Renal pelvis (tissue), 12 donors: ENCODE measurements at places on chromosomes 11 and 22.
A peak's percentile ranks its signal among the peaks of the same experiment; 100 is the strongest.

DNA sequence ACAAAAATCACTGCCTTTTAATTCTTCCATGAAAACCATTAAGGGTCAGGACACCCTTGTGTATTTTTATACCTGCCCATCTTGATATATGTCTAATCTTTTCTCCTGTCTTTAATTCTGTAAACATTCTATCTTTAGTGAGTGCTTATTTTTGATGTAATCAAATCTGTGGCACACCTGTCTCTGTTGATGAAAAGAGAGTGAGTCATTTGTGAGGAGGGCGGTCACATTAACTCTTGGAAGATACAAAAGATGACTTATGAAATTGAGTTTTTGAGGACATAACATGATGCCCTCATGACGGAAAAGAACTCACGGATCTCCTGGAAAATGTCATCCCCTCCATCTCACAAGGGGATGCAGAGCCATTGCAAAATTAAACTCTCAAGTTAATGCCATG lies 206.5 kb upstream of the PGR start:
- no peak for DNase-seq

DNA sequence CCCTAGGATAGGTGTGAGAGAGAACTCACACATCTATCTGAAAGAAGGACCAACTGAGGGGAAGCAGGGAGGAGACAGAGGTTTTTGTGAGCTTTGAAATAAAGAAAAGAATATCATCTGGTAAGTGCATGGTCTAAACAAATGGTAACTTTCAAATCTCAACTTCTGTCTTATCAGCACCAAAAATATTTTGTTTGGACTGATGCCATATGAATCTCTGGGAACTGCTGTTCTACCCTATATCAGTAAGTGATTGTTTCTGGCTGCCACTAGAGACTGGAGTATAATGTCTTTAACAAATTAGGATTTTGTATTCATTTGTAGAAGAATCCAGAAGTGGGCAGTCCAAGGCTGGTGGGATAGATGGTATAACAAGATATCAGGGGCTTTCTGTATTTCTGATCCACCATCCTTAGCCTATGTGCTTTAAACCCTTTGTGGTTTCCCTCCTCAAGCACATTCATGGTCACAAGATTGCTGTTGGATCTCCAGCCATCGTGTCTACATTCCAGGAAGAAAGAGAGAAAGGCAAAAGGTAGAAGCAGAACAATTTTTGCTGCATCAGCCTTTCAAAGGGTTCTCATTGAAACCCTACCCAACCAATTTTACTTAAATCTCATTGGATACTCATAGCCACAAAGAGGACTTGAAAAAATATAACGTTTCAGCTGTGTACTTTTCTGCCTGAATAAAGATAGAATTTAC lies 4.7 kb downstream of the HEPHL1 start:
- DNase-seq = peak; percentile 54

DNA sequence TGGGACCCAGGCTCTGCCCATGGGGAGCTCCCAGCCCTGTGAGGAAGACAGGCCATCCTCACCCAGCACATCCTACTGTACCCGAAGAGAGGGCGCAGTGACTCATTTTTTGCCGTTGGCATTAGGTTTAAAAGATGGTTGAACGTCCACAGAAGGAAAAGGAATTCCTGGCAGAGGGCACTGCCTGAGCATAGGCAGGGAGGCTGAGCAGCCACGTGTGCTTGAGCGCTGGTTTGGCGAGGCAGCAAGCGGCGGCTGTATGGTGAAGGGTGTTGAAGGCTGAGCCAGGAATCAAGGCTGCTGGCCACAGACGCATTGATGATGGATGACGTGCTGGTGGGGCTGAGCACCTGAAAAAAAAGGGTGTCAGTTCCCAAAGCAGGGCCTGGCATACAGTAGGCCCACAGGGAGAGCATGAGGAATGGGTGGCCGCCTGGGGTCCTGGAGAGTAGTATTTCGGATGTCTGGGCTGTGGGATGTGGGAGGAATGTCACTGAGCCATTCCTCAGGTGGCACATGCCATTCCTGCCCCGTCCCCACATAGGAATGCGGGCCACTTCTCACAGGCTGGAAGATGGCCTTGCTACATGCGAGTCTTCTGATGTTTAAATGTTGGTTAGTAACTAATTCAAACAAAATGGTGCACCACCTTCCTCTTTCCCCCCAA lies 112.5 kb downstream of the KIAA1671 start:
- DNase-seq = no peak

- DNase-seq = no peak
Observed at GRCh38 chr22:39738746-39739145, 154.8 kb downstream of the ENTHD1 start.

DNA sequence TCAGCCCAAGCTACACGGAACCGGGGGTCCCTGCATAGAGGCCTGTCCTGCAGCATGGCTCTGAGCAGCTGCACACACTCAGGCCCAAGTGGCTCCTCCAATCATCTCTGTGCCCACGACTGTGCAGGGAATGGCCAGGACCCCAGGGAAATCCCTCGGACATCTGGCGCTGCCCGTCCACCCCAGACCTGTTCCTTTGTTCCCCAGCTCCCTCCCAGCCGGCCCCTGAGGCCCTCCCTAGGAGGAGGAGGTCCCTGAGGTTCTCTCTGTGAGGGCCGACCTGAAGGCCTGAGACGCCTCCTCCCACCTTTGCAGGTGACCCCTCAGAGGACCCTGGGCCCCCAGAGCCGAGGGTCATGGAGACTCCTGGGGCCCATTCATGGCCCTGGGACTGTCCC lies 1.1 kb downstream of the MLC1 start:
- no peak for DNase-seq

DNA sequence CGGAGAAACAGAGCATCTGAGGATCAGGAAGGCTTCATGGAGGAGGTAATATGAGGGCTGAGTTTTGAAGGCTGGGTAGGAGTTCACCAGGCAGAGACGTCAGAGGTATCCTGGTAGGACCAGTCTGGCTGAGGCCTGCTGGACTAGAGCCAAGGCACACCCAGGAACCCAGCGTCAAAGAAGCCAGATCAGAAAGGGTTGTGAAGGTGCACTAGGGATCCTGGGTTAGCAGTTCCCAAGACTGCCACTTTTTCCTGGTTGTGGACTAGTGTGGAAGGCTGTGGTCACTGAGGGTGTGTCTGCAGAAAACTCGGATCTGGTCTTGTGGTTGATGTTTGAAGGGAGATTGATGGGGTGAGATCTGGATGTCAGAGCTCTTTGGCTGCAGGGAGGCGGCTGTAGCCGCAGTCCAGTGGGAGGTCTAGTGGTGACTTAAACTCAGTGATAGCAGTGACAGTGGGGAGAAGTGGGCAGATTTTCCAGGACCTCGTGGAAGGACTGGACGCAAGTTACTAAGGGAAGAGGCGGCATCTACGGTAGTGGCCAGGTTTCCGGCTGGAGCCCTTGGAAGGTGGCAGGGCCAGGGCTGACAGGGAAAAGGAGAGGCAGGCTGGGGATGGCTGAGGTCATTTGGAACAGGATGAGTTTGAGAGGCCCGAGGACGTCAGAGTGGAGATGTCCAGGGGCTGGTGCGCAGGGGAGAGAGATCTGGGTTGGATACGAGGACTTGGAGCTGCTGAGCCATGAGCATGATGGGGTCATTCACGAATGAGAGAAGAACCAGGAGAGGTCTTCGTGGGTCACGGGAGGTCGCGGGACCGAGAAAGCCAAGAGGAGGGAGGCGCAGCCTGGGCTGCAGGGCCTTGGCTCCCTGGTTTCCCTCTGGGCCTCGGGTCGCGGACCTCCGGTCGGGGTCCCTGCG lies 10.9 kb downstream of the RELA start:
- DNase-seq = no peak

- DNase-seq = peak; percentile 1
Observed at GRCh38 chr11:60594998-60595642, 79.9 kb downstream of the MS4A13 start.

GRCh38 chr11:17846852-17847453 lies 112.4 kb downstream of the KCNC1 start:
- peak; percentile 19 for DNase-seq

DNA sequence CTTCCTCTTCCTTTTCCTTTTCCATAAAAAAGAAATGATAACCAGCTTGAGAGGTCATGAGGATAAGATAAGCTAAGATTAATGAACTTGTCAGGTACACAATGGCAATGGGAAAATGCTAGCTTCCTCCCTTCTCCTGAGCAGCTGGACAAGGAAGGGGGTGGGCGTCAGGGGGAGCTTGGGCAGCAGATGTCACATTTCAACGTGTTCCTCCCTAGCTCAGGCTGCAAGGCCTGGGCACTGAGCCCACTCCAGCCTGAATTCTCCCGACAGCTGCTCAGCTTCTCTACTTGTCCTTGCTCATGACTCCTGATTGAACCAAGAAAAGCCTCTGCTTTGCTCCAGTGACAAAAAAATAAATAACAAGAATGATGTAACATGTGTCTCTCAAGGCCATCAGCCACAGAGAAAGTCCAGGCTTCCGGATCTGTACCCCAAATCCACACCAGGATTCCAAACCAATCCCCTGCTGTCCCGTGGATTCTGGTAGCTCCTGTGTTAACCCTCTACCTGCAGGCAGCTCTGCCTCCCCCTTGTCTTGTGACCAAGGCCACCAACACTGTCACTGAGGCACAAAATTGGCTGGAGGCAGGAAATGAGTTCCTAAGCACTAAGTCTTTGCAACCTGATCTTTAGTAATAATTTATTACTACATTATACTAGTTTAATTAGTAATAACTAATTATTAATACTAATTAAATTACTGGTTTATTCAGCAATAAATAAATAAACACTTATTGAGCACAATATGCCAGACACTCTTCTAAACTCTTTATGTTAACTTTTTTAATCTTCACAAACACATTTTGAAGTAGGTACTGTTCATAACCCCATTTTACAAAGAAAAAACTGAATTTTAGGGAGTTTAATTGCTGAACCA lies 146.5 kb downstream of the CCDC34 start:
- peak; percentile 87 for DNase-seq

DNA sequence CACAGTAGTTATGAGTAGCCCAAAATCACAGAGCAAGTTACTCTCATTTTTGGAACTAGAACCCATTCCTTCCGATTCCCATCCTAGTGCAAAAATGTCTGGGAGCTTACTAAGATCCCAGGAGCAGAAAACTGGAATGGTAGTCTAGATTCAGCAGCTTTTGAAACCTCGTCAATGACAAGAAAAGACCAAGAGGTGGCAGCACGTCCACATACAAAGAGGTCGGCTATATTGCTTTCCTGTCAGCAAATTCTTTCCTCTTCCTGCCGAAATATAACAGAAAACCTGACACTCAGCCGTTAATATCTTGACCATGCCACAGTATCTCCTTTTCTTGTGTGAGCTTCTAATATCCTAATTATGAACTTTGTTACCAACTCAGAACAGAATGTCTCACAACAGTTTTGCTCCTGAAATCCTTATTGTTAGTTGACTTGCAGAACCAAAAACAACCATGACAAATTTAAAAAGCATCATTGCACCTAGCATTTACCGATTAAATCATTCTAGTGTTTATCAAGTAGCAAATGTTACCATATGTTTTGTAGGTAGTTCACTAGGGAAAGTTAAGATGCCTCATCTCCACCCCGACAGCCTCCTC lies 92.8 kb upstream of the OR9G4 start:
- peak; percentile 54 for DNase-seq

- no peak for DNase-seq
Observed at GRCh38 chr11:36164506-36165250, 124.5 kb downstream of the COMMD9 start.

GRCh38 chr11:116333001-116333535 lies 439.7 kb downstream of the BUD13 start:
- no peak for DNase-seq

DNA sequence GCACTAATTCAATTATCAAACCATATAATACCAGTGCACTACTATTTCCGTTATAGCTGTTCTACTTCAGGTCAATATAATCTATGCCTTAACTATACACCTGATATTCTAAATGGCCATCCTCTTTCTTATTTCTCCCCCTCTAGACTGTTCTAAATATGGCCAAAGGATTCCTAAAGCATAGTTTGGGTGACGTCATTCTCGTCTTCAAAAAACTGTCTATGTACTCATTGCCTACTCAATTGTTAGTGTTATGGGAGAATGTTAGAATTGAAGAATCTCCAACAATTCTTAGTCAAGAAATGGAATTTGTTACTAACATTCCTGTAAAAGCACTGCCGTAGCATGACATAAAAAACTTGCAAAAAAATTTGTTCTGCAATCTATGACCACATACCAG lies 431.1 kb upstream of the ANO3 start:
- DNase-seq = no peak

GRCh38 chr22:43053176-43053575 lies 36.0 kb downstream of the TTLL1 start:
- DNase-seq = no peak

DNA sequence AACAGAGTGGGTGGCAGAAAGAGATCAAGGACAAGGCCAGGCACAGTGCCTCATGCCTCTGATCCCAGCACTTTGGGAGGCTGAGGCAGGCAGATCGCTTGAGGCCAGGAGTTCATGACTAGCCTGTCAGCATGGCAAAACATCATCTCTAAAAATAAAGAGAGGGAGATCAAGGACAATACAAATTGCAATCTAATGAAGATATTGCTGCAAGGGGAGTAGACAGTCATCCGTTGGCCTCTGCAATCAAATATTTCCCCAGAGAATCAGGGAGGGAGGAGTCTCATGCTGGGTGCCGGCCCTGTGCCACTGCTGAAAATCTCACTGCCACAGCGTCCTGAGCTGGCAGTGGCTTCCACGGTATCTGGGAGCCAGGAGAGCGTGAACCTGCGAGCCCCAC lies 19.4 kb upstream of the IL17RA start:
- DNase-seq = no peak

GRCh38 chr11:103202048-103202651 lies 92.9 kb downstream of the DYNC2H1 start:
- peak; percentile 9 for DNase-seq

DNA sequence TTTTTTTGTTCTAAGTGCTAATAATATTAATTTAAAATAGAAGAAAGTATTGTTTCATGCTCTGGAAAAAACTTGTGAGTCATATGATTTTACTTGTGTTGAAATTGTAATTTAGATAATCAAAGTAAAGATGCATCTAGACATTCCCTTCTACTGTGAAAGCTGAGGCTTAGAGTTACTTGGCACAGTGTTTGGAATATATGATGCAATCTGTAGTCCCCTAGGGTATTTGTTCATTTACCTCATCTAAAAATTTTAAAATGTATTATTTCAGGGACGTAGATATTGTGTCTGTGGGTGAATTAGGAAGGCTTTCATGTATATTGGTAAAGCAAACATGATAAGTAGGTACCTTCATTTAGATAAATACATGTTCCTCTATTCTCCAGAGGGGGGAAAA lies 793.5 kb upstream of the CNTN5 start:
- no peak for DNase-seq

DNA sequence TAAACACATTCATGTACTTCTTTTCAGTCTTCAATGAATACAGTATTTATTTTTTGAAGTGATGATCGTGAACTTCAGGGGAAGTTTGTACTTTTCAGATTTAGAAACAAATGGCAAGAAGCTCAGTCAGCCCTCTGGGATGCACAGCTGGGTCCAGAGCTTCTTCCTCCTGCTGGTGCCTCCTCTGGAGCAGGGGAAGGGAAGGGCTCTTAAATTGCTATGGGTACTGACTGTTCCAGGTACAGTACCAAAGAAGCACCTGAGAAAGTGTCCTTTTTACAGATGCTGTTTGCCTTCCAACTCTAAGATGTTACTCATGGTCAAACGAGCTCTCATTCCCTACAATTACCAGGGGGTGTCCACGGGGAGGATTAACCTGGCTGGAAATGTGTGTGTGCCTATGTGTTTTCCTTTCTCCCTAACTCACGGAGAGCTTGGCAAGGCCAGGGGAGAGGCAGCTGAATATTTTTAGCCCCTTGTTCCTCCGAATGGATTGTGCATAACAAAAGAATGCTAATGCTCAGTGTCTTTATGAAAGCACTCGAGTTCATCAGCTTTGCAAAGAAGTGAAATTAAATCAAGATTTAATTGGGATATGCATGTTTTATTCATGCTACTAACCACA lies 313.7 kb upstream of the CADM1 start:
- no peak for DNase-seq
